Effector memory CD4-positive, alpha-beta T cell (primary cell): ENCODE measurements at places on chromosomes 1 and 21.

DNA sequence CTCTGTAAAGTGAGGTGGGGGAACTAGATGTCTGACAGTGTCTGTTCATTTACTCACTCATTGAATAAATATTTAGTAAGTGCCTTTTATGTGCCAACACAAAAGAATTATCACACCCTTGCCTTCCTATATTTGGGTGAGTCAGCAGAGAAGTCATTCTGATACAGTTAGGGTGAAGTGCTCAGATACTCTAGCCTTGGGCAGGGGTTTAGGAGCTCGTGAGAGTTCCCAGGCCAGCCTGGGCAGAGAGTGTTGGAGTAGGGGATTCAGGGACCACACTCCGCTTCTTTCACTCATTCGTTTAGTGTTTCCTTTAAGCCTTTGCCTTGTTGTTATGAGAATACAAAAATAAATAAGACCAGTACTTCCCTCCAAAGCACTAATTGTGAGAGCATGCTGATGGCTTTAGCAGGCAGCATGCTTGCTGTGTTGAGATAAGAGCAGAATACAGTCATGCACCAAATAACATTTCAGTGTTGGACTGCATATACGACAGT, 83.9 kb downstream of the DYRK1A start:
- no peak for DNase-seq

DNA sequence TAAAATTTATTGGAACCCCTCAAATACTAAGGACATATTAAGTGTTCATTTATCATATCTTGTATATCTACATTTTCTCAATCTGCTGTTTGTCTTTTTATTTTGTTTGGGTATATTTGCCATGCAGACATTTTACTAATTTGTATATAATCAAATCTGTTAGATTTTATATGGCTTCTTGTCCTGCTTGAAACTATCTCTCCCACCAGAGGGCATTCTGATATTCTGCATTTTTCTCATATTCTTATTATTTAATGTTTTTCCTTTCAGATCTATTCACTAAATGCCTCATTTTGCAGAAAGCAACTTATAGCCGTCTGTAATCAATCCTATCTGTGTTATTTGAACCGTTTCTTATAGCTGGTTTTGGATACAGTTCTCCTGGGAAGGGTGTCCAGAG, 745.5 kb downstream of the LRRIQ3 start:
- DNase-seq = no peak

- DNase-seq = no peak
These were observed 475.8 kb upstream of the OLFM3 start for GRCh38 chr1:102472520-102472919.

DNA sequence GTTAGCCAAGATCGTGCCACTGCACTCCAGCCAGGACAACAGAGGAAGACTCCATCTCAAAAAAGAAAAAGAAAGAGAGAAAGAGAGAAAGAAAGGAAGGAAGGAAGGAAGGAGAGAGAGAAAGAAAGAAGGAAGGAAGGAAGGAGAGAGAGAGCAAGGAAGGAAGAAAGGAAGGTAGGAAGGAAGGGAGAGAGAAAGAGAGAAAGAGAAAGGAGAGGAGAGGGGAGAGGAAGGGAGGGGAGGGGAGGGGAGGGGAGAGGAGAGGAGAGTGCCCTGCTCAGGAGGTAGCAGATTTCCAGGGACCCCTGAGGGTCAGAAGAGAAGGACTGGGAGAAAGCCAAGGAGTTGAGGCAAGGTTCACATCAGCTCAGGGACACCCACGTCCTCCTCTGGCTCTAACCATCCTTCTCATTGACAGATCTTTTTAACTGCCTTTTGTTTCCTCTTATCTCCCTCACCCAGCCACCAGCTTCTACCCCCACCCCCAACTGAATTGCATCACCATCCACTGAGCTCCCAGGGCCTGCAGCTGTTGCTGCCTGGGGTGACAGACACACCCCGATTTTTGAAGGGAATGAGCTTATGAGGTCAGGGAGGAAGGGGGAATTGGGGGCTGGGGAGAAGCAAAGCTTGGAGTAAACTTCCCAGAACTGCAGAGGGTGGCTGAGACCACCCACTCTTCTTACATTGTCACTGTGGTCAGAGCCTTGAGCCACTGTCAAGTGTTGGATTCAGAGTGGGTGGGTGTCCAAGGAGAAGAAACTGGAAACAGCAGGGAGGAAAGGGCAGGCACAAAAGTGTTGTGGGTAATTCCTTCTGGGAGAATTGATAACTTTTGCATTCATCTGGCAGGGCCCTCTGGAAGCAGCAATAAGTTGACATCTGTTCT, 91.6 kb downstream of the GLUL start:
- no peak for DNase-seq

GRCh38 chr1:18739897-18740296, 109.3 kb downstream of the PAX7 start:
- no peak for DNase-seq

GRCh38 chr1:26690157-26690556, 5.7 kb upstream of the ARID1A start:
- DNase-seq = no peak

DNA sequence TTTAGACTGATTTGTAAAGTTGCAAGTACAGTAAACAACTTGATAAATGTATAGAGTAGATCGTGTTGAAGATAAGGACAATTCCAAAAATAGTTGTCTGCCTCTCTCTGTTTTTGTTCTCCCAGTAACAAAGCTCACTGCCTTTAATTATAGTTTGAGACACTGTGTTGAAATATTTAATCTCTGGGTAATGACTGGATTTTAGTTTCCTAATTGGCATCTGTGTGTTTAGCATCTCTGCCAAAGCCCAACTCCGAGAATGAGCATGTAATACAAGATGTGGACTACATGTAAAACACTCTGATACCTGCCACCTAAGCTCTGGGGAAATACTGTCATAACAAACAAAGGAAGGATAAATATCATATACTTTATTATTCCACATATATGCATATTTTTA, 27.7 kb upstream of the SDE2 start:
- no peak for DNase-seq

DNA sequence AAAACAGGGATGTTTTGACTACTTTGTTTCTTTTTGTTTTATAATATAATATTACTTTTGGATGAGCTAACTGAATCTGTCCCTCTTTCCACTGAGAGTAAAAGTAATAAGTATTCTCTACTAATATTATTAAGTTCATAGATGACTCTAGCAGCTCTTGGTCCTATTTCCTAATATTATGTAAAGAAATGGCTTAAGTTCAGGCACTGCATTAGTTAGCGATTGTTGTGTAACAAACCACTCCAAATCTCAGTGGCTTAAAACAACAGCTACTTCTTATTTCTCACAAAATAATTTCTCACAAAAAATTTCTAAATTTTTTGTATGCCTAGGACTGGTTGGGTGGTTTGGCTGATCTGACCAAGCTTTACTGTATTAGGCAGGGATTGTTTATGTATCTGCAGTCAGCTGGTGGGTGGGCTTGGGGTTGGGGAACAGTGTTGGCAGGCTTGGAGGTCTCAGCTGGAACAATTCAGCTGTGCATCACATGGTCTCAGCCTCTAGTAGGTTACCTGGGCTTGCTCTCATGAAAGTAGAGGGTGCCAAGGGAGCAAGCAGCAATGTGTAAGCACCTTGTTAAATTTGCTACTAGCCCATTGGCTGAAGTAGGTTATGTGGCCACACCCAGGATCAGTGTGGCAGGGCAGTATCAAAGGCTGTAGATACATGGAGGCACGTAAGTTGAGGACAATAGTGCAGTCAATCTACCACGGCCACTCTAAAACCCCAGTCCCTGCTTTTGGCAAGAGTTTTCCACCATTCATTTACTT, 8.8 kb upstream of the CCT8 start:
- no peak for DNase-seq

- DNase-seq = no peak
These were observed 28.4 kb upstream of the CD84 start for GRCh38 chr1:160607672-160608032.

DNA sequence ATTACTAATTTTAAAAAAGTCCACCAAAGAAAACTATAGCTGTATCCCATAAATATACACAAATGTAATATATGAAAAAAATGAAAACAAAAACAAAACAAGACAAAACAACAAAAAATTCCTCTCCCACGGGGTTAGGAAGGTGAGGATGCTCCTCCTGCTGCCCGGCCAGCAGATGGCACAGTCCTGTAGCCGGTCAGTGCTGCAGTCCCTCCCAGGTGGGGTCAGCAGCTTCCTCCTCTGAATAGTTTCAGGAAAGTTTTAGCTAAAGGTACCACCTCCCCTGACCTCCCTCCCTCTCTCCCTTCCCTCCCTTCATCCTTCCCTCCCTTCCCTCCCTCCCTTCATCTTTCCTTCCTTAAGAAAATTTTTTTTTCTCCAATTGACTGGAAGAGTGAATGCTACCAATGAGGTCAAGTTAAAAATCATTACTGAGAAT, 67.8 kb upstream of the BCL10 start:
- no peak for DNase-seq

DNA sequence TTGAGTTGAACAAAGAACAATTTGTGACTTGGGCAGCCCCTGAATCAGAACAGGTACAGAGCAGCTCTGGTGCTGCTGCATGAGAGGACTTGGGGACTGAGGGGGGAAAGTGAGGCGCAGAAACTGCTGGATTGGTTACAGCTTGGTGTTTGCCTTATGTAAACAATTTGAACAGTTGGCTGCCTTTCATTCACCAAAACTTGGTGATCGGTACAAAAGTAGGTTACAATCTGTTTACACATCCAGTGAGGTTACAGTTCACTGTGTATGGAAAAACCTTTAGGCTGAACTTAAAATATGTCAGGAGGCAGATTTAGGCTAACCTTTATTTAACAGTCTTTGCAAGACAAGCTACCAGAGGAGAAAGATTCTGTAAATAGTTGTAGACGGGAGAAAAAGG, 28.6 kb upstream of the MTR start:
- no peak for DNase-seq

DNA sequence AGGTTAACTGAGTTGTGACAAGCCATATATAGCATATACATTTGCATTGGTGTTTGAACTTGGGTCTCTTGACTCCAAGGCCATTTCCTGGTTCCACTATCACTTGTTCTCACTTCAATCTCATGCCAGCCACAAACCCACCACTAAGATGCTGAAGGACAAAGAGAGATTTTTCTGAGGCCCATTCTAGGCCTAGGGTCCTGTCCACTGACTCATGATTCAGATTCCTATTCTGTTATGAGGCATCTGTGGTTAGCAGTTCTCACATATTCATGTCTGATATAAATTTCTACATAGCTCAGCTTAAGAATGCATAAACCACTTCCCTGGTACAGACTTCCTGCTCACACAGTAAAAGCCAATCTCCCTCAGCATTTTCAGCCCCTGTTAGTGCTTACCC, 326.1 kb upstream of the BEND5 start:
- no peak for DNase-seq

- no peak for DNase-seq
These were observed 136.5 kb downstream of the TSEN15 start for GRCh38 chr1:184188037-184188436.

GRCh38 chr1:171422511-171422910, 62.8 kb upstream of the PRRC2C start:
- DNase-seq = no peak

- no peak for DNase-seq
These were observed 106.9 kb upstream of the SERBP1 start for GRCh38 chr1:67536957-67537666.

DNA sequence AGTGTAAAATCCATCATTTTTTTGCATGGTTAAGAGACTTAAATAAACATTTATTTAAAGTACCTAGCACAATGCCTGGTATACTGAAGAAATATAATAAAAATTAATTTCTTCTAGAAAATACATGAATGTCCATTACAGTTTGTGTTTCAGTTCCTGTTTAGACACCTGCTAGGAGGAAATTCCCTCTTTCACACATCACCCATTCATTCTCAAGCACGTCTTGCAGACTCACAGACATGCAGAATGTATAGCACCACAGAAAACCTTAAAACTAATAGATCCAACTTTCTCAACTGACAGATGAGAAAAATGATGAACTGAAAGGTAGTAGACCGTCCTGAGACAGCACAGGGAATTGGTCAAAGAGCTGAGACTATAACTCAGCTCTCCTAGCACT, 172.2 kb upstream of the C8B start:
- no peak for DNase-seq

DNA sequence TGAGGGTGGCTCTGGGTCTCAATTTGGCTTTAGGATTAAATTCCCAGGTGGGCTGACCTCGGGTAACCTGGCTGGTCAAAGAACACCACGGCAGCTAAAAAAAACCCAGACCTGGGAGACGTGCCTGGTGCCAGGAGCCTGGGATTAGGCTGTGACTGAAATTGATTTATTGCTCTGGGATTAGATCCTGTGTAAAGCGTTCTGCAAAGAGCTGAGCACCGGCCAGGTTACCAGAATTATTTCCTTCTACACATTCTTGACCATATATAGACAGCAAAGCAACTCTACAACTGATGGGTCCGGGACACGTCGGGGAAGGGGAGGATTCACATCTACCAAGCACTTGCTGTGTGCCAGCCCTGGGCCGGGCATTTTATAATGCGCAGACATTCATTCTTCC, 45.2 kb downstream of the TMCO4 start:
- no peak for DNase-seq
